Stimulated activated CD8-positive, alpha-beta memory T cell treated with anti-CD3 and anti-CD28 coated beads, Interleukin-15, amount 100 ng/mL, for 1 hour (primary cell): ENCODE measurements at places on chromosomes 16 and 17.

DNA sequence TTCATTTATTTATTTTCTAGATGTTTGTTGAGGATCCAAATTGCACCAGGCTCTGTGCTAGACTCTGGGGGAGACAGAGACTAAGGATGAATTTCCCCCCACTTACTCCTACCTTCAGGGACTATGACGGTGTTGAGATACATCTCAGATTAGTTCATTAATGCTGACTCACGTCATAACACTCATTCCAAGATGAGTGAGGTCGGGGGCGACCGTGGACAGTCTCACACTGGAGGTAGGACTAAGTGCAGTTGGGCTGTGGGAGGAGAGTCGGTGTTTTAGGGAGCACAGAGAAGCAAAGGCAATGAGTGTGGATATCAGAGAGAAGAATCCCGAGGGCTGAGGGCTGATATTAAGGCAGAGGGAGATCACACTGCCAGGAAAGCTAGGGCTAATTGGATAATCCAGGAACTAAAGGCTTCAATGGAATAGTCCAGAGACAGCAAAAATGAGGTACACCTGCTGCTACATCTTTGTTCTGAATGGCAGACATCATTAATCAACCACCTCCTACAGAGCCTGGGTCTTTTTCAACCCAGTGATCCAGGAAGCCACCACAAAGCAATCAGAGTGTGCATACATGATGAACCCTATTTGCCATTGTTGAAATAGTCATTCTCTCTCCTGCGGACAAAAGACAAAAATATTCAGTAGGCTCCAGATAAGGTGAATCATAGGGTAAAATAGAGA, 38.6 kb upstream of the CACNG4 start:
- DNase-seq, result no peak

DNA sequence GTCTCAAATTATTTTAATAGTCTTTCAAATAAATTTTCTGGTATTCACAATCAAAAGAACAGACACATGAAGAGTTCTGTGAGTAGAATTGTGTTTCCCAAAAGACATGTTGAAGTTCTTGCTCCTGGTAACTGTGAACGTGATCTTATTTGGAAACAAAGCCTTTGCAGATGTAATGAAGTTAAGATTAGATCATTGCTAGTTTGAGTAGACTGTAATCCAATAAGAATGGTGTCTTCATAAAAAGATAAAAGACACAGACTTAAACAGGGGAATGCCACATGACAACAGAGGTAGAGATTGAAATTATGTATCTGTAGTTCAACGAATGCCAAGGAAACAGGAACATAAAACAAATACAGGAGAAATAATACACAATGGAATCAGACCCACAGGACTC, 357.4 kb upstream of the CA10 start:
- no peak for DNase-seq

DNA sequence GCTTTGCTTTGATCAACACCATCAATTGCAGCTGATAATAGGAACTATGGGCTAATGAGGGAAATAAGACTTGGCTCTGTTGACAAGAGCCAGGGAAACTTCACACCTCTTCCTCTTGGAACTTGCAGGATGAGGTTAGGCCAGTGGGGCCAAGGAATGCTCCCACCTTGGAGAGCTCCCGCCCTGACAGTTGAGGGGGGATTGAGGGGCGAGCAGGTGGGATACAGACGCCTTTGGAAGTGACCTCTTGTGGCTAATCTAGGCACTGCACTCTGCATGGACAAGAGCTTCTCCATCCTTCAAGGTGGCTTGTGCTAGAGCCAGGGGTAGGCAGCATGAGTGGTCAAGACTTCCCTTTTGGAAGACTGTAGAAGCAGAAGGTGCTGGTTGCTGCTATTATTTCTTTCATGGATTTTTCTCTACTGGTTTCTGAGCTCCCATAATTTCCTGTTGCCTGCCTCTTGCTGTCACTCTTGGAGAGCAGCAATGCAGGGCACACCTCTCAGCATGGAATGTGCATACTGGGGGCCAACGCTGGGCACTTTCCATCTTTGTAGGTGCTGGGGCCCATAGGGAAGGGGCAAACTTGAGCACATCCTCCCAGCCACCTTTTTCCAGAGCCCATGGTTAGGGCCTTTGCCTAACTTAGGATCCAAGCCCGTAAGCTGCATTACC, 2.3 kb upstream of the PHF12 start:
- peak; percentile 16 for DNase-seq

DNA sequence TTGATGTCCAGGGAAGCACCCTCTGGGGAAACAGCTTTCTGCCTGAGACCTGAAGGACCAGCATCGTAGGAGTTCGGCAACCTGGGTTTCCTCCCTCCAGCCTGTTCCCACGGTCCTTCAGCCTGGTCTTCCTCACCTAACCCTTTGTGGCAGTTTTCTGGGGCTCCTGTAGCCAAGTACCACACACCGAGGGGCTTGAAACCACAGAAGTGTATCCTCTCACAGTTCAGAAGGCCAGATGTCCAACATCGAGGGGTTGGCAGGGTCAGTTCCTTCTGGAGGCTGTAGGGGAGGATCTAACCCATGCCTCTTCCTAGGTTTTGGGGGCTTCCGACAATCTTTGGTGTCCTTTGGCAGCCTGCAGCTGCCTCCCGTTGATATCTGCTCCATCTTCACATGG, 381.0 kb upstream of the TNRC6C start:
- DNase-seq, result no peak

GRCh38 chr16:22098405-22099255, 6.3 kb downstream of the VWA3A start:
- no peak for DNase-seq

GRCh38 chr16:9800186-9800738, 382.0 kb downstream of the GRIN2A start:
- DNase-seq, result no peak

DNA sequence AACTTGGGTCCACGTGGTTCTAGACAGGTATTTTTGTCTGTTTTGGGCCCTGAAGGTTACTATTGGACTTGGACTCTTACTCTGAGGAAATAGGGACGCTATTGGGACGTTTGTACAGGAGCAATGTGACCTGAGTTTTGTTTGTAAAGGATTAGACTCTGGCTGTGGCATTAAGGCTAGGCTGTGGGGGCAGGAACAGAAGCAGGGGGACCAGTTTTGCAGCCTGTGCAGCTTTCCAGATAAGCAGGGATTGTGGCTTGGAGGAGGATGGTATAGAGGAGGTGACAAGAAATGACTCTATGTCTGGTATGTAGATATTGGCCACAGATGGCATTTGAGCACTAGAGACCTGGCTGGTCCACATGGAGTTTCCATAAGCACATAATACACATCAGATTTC, 12.8 kb downstream of the NOD2 start:
- DNase-seq, result no peak

- DNase-seq, result no peak
Measured at GRCh38 chr17:74380959-74381808, 13.9 kb downstream of the GPR142 start.

- DNase-seq, result no peak
Measured at GRCh38 chr17:5561736-5562571, 22.4 kb downstream of the NLRP1 start.

GRCh38 chr16:55539488-55539887, 27.0 kb upstream of the CAPNS2 start:
- DNase-seq, result no peak

DNA sequence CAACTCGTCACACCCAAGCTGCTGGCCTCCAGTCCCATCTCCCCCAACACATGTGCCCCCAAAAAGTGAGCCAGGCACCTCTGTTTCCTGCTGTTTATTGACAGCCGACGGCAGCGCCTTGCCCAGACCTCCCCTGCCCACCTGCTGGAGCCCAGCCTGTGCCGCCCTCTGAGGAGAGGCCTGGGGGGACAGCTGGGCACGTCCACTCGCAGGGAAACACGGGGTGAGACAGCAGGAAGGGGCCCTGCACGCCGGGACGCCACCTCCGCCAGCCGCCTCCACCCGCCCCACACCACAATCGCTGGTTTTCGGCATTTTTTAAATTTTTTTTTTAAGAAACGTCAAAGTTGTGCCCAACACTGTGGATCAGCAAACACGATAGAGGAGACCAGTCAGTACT, 19.3 kb downstream of the CASKIN1 start:
- no peak for DNase-seq

DNA sequence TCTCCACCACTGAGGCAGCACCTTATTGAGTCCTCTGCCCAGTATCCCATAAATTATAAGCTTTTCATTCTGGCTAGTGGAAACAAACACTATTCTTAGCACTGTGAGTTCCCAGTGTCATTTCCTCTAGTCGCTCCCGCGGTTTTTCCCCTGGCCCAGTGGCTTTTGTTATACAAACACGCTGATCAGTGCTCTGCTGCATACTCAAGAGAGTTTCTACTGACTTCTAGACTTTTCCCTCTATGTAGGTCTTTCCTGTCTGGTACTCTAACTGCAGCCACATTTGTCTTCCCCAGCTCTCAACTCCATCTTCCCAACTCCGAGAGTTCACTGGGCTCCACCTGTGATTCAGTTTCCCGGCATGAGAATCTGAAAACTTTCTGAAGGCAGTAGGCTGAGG, 556.6 kb upstream of the SALL1 start:
- no peak for DNase-seq

GRCh38 chr16:89621136-89621697, 7.8 kb downstream of the DPEP1 start:
- no peak for DNase-seq

GRCh38 chr16:79658301-79659033, 57.9 kb upstream of the MAF start:
- DNase-seq, result no peak

GRCh38 chr17:46001390-46002310, 2.6 kb downstream of the STH start:
- no peak for DNase-seq

DNA sequence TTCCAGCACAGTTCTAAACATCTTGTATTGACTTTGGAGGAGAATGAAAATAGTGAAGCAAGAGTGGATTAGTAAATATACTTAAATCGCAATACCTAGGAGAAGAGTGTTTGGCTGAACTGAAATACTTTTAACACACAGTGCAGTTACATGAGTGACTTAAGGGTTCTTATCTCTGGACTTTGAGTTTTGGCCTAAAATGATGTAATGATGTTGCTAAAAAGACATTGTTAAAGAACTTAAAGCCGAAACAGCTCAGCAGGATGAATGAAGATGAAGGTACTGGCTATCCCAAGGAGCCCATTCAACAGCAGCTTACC, 28.1 kb downstream of the PMP22 start:
- no peak for DNase-seq

GRCh38 chr17:66835476-66835875, 559 bp downstream of the CACNG5 start:
- DNase-seq, result no peak

- no peak for DNase-seq
Measured at GRCh38 chr17:55285340-55286301, 20.9 kb downstream of the HLF start.

DNA sequence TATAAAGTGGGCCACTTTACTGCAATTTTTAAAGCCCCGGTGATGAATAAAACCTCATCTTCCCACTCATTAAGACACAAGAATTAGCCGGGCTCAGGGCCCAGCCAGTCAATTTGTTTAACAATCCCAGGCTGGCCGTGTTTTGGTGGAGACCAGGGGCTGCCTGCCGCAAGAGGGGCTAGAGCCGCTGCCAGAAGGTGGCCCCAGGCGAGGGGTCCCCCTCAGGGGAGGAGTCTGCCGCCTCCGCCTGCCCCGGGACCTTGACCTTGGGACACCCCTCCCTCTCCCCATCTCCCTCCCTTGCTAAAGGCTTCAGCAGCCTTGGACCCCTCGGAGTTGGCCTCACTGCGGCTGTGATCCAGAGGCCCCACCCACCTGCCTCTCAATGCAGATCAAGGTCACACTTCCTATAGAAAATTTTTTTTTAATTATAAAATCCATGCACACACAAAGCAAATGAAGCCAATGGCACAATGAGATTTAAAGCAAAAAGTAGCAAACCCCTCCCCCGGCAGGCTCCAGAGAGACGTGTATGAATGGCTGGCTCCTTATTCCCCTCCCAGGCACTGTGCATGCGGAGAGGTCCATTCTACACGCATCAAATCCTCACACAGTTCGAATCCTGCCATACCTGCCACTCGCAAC, 23.0 kb upstream of the SLC38A10 start:
- no peak for DNase-seq

DNA sequence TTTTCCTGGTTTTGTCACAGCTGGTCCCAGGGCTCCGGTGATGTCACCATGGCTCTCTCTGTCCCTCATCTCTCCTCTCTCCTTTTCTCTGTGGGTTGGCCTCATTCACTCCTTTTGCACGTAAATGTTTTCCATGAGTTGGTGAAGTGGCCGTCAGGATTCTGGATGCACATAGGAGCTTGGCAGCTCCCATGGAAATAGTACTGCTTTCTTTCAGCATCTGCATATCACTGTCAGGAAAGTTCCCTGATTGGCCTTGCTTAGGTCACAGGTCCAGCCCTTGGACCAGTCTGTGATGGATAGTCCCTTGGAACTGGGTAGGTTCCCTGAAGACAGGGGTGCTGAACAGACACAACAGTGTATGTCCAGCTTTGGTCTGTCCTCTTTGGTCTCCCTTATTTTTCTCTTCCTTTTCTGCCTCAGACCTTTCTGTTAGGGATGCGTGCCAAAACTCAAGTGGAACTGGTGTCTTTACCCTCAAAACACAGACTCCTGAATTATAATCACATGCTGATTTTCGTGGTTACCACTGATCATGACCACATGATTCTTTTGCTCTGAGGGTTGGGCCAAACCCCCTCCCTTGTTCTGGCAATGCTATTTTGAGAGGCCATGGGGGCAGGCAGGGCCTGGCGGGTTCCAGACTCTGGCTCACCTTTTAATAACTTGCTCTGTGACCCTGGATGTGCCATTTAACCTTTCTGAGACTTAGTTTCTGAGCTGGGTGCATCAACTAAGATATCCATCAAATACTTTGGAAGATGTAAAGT, 99.0 kb downstream of the MSI2 start:
- DNase-seq, result no peak

- DNase-seq, result no peak
Measured at GRCh38 chr16:17343028-17343427, 127.7 kb downstream of the XYLT1 start.

GRCh38 chr16:79283578-79283977, 317.0 kb downstream of the MAF start:
- no peak for DNase-seq

GRCh38 chr16:29992344-29992967, 3.0 kb downstream of the HIRIP3 start:
- DNase-seq, result no peak

DNA sequence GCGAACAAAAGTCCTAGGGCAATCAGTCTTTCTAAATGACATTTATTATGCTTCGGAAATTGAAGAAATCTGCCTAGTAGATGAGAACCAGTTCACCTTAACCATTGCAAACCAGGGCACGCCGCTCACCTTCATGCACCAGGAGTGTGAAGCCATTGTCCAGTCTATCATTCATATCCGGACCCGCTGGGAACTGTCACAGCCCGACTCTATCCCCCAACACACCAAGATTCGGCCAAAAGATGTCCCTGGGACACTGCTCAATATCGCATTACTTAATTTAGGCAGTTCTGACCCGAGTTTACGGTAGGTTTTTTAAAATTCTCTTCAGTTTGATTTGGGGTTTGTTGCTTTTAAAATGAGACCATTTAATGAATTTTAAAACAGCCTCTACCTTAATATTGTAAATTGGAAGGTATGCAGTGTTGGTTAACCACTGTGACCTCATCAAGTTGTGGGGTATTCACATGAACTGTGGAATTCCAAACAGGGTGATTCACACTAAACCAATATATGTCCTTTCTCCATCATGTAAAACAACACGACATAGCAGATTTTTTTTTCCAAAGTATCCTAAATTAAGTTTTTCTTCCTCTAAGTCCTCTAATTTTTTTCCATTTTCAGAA, 6.2 kb upstream of the EVI2A start:
- DNase-seq, result no peak

- DNase-seq, result no peak
Measured at GRCh38 chr16:695355-696089, 5.3 kb upstream of the WDR24 start.
